Spleen (tissue), 13 donors: ENCODE measurements at places on chromosomes 12 and 14. TPM values are rescaled to one million over a fixed set of nuclear protein-coding genes. Genes with fewer than 3 reads are reported as not detected.

The RERG gene
- 43.1 TPM for total RNA-seq

The SLCO1B1 gene
- not detected for total RNA-seq

The PROX2 gene
- total RNA-seq = not detected

The CLEC9A gene
- total RNA-seq = 3.7 TPM

The LTBR gene
- 87.8 TPM for total RNA-seq

The TMEM229B gene
- total RNA-seq = 30.0 TPM

The SYCP3 gene
- total RNA-seq = 0.32 TPM

The SDS gene
- total RNA-seq = 3.4 TPM

- DNase-seq = no peak
Measured at GRCh38 chr12:27012239-27012981, 1.8 kb downstream of the TM7SF3 start.

DNA sequence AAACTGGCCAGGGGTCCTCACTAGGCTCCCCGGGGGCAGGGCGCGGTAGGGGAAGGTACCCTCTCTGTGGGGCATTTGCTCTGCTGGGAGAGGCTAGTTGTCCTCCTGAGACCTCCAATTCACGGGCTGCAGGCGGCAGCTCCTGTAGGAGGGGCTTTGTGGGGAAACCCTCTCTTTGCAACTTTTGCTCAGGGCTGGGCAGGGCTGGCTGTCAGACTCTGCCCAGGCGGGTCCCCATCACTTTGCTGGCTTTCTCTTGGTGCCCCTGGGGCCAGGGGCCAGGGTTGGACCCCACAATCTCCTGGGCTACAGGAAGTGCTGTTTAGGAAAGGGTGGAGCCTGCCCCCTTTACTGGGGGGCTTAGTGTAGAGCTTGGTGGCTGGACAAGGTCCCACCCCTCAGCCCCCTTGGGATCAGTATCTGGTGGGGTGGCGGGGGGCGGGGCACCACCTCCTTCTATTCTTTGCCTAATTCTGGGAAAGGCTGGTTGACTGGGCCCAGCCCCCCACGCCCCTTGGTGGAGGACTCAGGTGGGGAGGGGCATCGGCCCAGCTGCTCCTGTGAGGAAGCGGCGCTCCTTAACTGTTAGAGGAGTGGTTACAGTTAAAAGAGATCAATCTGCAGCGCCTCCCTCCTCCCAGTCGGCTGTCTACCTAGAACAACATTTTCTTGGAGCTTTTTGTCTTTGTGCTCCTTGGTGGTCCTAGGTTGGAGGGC lies 918.7 kb downstream of the AACS start:
- no peak for DNase-seq

DNA sequence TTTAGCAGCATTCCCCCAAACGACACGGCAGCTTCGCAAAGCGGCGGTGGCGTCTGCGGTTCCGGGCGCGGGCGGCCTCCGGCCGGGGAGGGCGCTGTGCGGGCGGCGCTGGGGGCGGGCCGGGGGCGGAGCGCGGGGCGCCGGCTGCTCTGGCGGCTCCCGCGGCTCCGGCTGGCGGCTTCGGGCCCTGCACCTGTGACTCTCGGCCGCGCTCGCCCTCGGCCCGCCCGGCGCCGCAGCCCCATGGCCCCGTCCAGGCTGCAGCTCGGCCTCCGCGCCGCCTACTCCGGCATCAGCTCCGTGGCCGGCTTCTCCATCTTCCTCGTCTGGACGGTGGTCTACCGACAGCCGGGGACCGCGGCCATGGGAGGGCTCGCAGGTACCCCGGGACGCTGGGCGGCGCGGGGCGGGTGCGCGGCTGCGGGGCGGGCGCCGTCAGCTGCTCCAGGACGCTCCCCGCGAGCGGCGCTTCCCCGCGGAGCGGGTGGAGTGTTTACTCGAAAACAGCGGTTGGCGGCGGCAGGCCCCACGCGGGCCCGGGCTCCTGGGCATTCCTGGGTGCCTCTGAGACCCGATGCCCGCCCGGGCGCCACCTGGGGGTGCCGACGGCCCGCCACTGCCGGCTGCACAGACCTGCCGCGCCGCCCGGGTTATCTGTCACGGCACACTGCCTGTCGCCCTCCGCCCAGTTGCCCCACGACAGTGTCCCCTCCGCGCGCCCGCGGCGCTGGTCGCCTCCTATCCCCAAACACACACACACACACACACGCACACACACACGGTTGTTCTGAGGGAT lies at the start of gene SLC48A1:
Gene SLC48A1 (plus strand): TSS at position 177 of the 796 bp plus-strand sequence. CDS start 67 bp downstream, at position 244.
- peak; percentile 96 for DNase-seq

DNA sequence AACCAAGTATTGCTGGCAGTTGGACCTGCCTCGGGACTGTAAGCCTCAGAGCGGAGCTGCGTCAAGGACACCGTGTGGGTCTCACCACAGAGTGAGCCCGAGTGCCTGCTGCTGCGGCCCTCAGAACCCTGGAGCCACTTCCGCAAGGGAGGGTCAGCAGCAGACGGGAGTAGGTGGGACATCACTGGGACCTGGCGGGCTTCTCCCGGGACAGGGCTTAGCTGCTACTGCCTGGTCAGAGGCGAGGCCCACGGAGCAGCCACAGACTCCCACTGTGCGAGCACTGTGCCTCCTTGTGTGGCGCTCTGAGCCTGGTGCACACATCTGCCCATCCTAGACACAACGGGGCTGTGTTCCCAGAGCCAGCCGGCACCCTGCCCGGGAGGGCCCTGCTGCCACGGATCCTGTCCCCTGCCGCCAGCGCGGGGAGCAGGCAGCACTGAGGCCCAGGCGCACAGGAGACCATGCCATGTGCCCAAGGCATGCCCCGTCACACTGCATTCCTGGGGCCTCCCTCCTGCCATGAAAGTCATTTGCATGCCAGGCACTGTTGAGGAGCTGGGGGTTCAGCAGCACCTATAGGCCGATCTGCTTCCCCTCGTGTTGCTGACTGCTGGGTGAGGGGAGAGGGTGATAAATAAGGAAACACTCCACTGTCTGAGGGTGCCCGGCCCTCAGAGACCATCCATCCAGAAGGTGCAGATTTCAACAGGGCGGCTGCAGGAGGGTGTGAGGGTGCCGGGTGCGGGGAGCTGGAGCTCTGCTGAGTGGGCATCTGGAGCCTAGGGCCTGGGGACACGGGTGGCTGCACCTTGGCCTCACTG lies 10.0 kb downstream of the HIP1R start:
- DNase-seq = peak; percentile 71

GRCh38 chr14:72142328-72142727 lies 210.1 kb downstream of the RGS6 start:
- DNase-seq = no peak

DNA sequence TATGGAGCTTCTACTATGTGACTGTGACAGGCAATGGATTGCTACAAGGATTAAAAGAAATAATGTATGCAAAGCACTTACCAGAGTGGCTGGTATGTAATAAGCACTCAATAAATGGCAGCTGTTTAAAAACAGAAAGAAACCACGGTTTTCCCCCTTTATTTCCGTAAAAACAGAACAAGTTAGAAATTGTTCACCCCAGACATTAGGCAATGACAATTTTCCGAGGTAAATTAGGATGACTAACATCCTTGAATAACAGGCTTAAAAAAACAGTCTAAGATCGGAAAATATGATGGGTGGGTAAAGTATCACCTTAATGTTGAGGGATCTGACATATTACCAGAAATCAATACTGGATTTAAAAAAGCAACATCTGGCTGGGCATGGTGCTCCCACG lies 20.9 kb upstream of the CNIH1 start:
- no peak for DNase-seq

- DNase-seq = no peak
Measured at GRCh38 chr12:118536306-118536906, 160.1 kb downstream of the SUDS3 start.

DNA sequence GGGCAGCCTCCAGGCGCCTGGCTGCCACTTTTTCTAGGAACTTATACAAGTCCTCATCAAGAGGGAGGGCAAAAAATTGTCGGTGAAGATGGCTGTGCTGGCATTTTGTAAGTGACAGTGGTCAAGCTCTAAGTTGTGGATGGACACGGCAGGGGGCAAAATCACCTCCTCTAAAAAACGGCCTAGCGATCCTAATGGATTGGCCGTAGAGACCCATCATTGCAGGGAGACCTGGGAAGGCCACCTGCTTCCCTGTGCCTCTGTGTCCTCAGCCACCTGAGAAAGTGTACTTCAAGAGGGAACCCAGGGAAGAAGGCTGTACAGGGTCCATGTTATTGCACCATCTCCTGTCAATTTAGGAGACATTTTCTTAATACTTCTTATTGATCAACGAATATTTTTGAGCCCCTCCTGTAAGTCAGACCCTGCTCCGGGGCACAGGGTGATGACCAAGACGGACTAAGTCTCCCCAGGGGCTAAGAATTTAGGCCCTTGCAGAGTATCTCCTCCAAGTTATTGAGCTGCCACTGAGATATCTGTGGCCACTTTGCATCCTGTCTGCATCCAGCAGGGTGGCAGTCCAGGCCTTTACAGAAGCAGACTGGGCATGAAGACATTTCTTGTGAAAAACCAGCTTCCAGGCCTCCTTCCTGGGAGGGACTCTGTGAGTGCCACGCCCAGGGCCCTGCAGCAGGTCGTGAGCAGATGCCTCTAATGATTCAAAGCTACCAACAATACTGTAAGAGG lies 40.5 kb downstream of the PSMA6 start:
- DNase-seq = no peak

DNA sequence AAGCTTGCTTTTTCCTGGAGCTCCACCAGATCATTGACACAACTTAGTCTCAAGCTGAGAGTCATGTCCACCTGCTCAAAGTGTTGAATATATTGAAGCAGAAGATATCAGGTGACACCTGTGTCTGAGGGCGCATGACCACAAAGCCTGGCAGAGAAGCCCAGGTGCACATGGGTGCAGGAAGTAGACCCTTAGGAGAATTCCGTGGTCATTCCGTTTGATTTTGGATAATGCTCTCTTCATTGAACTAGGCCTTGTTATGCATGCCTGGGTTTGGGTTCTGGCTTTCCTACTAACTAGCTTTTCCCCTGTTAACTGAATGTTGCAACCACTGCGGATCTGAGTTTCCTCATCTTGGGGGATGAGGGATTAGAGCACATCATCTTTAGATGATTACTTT lies 7.1 kb downstream of the ARHGDIB start:
- DNase-seq = no peak

DNA sequence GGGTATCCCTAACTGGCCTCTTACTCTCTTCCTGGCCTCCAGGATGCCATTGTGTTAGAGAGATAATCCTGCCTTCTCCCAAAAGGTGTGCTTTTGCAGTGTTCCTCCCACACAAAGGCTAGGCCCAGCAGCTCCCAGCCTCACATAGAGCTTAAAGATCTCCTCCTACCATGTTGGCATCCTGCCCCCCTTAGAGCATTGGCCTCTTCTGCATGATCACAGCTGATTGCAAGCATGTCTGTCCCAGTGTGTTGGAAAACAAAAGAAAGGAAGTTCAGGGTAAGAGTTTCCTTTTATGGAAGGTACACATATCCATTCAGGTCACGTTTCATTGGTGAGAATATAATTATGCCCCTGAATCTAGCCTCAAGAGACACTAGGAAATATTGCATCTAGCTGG lies 405.4 kb downstream of the TMTC2 start:
- DNase-seq = no peak

GRCh38 chr14:34966413-34966812 lies 16.4 kb upstream of the SRP54 start:
- DNase-seq = no peak

DNA sequence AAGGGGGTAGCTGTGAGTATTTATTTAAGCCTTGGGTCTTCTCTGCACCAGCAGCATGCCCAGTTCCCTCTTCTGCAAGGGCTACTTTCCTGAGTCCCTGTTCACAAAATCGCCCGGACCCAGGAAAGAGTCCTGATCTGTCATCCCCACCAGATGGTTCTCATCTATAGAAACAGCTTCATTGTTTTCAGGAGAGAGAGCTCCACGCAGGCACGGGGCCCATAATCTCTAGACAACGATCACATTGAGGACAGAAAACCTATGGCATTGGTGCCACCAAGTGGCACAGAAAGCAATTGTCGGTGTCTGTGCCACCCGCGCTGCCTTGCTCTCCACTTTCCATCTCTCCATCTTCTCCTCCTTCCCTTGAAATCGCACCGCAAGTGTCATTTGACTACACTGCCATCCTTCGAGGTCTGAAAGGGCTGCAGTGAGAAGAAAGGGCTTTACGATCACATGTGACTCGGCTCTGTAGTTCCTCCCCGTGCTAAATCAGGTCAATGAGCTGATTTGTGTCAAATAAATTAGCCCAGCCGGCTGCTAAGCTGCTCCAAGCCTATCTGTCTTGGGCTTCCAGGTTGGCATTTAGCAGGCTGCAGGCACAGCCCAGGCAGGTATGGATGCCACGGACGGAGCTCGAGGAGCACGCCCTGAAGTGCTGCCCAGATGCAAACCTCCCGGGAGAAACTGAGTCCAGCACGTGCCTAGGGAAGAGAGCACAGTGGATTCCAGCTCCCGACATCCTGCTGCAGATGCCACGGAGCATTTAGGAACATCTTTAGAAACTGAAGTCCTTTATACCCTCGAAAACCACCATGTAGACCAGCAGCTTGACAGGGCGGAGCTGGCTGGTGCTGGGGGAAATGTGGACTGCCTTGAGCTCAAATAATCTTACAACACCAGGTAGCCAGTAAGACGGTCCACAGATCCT lies 28.8 kb downstream of the SPRING1 start:
- DNase-seq = peak; percentile 80

DNA sequence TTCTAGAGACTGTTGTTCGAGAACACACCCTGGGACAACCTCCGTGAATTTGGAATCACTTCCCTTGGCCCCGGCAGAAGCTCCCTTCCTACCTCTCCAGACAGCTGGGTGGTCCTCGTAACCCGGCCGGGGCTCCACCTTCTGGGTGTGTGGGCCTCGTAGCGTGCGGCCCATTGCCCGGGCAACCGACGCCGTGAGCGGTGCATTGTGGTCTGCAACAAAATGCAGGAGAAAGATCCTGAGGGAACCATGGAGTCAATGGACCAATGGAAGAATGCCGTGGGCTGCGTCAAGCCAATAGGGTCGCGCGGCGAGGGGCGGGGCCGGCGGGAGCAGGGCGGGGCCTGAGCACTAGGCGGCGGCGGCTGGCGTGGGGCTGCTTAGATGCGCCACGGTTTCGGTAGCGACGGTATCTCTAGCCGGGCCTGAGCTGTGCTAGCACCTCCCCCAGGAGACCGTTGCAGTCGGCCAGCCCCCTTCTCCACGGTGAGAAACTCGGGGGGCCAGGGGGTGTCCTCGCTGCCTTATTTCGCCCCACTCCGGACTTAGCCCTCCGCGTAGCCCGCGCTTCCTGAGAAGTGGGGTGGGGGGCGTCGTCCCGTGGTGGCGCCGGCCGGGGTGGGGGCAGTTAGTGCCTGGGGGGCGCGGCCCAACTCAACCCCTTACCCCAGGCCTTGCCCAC lies at the start of gene DYNLL1:
Gene DYNLL1 (plus strand): TSS at position 383 of the 682 bp plus-strand sequence. CDS start 309 bp downstream, outside the sequence.
- DNase-seq = peak; percentile 97

GRCh38 chr12:25388183-25388582 lies 137.5 kb upstream of the KRAS start:
- DNase-seq = no peak
